ENCODE measurements at places on chromosomes 7 and 10. TPM values are rescaled to one million over a fixed set of nuclear protein-coding genes. Genes with fewer than 3 reads are reported as not detected.

The EPHA1 gene
- total RNA-seq = not detected

The CNOT4 gene
- total RNA-seq = 14.5 TPM

The INSYN2A gene
- total RNA-seq = not detected

The HYAL4 gene
- total RNA-seq = not detected

The AOC1 gene
- not detected for total RNA-seq

The GPR26 gene
- not detected for total RNA-seq

The GHRHR gene
- not detected for total RNA-seq

The SHOC2 gene
- 19.9 TPM for total RNA-seq

The LFNG gene
- 1.6 TPM for total RNA-seq

The COBL gene
- total RNA-seq = 0.69 TPM

The PRR15 gene
- total RNA-seq = 4.9 TPM

The SCIN gene
- 0.66 TPM for total RNA-seq

The OR6V1 gene
- total RNA-seq = not detected

The TMEM196 gene
- not detected for total RNA-seq

The GNGT1 gene
- not detected for total RNA-seq

The HGF gene
- total RNA-seq = 0.11 TPM

The EEPD1 gene
- 13.5 TPM for total RNA-seq

The SLC13A1 gene
- total RNA-seq = not detected

The SPDYE1 gene
- not detected for total RNA-seq

The FKBP6 gene
- not detected for total RNA-seq

The TET1 gene
- 21.0 TPM for total RNA-seq

The CCDC136 gene
- 12.6 TPM for total RNA-seq

The BICC1 gene
- total RNA-seq = 11.3 TPM

The PIK3CG gene
- not detected for total RNA-seq

The PRKCQ gene
- 3.7 TPM for total RNA-seq

The A1CF gene
- total RNA-seq = not detected

The RBAK gene
- total RNA-seq = 18.6 TPM

The POU6F2 gene
- total RNA-seq = 0.99 TPM

The NPY4R gene
- total RNA-seq = 1.2 TPM

The RBP3 gene
- not detected for total RNA-seq

The CFAP46 gene
- 3.0 TPM for total RNA-seq

The GATA3 gene
- total RNA-seq = 3.4 TPM

The LRMDA gene
- 6.2 TPM for total RNA-seq

The OR9A2 gene
- total RNA-seq = 0.60 TPM

The NEUROG3 gene
- not detected for total RNA-seq

The H2BK1 gene
- total RNA-seq = not detected

The NAT16 gene
- 0.27 TPM for total RNA-seq

The VAX1 gene
- not detected for total RNA-seq

The SUN3 gene
- total RNA-seq = not detected

Data from cardiac muscle cell (in vitro differentiated cells and primary cell).